ENCODE measurements at places on chromosomes 3 and 15.

GRCh38 chr3:183811638-183812037 is 13.7 kb downstream of the MAP6D1 start:
- no peak for DNase-seq

DNA sequence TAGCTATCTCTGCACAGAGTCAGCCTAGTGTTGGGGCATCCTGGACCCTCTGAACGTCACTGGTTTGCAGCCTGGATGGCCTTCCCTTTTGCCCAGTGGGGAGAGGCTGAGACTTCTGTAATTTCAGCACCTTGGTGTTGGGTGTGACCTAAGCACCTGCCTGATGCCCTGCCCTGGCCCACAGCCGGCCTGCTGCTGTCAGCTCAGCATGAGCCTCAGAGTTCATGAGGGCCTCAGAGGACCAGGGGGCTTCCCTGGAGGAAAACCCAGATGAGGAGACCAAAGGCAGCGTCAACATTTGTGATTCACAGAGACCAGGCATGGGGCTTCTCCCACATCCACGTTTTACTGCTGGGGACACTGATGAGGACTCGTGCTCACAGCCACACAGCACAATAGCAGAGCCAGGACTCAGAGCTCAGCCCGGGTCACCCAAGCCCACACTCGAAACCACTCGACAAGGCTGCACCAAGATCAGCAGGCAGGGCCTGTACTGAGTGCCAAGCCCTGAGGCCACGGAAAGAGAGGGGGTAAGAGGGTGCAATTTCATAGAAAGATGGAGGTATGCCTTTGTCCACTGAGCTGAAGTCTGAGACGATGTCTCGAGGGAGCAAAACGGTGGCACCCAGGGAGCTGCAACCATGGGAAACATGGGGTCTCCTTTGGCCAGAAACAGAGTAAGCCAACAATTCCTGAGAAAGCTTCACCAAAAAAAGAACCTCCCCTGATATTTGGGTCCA is 9.9 kb upstream of the GP9 start:
- DNase-seq = peak; percentile 25

- DNase-seq = no peak
Observed at GRCh38 chr3:75272691-75273090, 391.4 kb upstream of the FRG2C start.

DNA sequence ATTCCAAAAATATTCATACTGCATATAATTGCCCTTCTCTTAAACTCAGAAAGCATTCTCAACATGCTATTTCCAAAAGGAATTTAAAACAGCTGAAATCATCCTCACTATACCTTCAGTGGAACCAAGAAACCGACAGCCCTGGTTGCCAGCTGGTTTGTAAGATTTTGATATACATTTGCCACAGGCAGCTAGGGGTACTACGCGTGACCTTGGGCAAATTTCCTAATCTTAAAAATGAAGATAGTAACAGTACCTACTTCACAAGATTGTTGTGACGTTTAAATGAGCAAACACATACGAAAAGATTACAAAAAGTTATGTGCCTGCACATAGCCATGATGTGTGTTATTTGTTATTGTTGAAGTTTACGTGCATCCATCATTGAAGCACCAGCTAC is 7.3 kb downstream of the C3orf70 start:
- no peak for DNase-seq

GRCh38 chr3:102183623-102184022 is 251.2 kb upstream of the ZPLD1 start:
- no peak for DNase-seq

DNA sequence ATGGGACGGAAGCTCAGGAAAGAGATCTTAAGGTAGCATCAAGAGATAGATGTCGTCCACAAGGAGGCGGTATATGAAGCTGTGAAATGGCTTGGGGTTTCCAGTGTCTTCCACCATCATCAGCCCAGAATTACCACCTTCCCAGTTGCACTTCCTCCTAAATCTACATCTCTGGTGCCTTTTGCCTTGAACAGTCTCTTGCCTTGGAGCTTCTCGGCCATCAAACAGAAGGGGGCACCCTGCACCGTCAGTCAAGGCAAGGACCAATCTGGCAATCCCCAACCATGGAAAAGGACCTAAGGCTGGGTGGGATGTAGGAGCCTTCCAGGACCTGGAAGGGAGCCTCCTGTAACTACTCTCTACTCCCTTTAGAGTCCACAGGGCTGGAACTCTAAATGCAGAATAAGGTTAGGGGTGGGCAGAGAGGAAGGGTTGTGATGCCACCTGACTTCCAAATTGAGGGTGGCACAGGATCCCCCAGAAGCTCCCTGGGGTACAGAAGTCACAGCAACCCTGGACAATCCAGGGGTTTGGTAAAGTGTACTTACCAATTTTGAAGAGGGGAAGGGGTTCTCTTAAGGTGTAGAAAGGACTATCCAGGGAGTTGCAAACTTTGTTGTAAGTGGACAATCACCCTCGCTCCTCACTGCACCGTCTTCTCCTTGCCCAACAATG is 1.0 kb upstream of the RYR3 start:
- DNase-seq = no peak

DNA sequence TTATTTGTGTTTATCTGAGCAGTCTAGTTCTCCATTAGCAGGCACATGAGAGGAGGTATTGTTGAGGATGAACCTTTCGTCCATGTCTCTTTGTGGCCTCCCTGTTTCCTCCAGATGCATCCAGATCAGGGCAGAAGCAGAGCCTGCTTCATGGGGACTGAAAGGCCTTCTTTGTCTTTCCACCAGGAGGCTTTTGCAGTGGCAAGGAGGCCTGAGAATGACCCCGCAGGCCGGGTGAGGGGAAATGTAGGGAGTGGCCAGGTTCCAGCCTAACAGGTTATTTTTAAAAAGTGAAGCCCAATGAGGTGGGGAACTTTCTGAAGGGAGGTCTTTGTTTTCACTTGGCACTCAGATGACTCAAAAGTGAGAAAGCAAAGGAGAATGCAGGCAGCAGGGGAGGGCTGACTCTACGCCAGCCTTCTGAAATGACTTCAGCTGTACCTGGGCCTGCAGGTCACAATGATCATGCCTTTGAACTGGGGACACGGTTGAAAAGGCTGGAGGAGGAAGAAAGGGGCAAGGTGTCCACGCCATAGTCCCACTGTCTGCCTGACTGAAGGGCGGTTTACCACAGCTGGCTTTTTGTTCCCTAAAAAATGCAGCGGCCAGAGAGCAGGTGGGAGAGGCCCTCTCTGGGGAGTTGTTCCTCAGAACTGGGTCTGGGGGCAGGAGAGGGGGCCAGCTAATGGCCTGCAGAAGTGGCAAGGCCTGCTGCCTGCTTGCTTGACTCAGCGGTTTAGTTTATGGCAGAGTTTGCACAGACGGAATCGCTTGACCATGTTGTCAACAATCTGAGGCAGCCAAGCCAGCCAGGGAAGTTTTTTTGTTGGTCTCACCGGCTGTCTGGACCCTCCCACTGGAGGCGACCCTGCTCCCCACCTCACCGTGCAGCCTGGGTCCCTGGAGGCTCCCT is 28.7 kb downstream of the CMTM7 start:
- no peak for DNase-seq

DNA sequence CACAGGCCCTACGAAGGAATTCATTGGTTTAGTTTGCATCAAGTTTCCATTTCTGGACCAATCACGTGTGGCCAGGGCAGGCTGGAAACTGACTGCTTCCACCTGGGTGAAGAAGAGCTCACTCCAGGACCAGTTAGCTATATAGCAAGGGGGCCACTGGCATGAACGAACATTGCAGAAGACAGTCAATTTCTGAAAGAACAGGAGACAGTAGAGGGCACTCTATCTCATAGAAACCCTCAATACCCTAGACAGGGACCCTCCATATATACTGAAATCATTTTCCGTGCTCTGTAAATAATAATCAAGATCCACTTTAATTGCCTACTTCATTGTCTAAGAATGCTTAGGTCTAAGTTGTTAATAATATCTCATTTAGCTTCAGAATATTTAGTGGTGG is 215.6 kb downstream of the CADPS start:
- DNase-seq = no peak

GRCh38 chr3:148727231-148727630 is 29.5 kb downstream of the AGTR1 start:
- DNase-seq = peak; percentile 18

DNA sequence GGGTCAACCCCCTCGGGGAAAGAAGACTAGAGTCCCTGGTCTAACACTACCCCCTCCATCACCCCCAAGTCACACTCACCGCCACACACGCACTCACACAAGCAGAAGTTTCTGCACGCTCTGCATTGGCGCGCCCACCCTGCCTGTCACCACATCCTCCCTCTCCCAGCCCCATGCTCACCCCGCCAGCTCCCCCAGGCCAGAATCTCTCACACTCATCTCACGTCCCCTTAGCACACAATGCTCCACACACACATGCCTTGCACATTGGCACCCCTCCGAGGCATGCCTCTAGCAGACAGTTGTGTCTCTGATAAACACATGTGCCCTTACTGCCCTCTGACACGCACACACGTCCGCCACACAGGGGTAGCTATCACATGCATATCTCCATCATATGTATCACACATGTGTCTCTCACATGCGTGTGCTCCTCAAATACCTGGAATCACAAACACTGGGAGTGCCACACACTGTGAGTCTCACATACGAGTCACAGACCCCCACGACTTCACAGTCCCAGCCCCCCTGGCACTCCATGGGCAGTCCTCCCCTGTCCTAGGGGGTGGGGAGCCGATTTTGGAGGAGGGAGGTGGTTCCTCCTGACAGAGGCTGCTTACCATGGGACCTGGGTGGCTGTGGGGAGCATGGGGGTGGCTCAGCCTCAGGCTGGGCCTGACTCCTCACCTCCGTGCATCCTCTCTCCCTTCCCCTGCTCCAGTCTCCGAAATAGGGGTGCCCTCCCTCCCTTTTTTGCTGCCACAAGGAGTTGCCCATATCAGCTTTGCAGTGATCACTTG is 898 bp downstream of the FBLN2 start:
- no peak for DNase-seq

- no peak for DNase-seq
Observed at GRCh38 chr3:107523289-107523538, 452 bp downstream of the BBX start.

GRCh38 chr3:149487598-149488197 is 13.2 kb downstream of the TM4SF4 start:
- DNase-seq = peak; percentile 15

- no peak for DNase-seq
Observed at GRCh38 chr3:2915826-2916225, 194.3 kb downstream of the IL5RA start.

GRCh38 chr15:101138913-101139880 is 112.7 kb downstream of the CHSY1 start:
- DNase-seq = peak; percentile 51

- no peak for DNase-seq
Observed at GRCh38 chr3:146507331-146508120, 36.9 kb downstream of the PLSCR1 start.

GRCh38 chr15:87942316-87942715 is 314.2 kb downstream of the NTRK3 start:
- no peak for DNase-seq

- DNase-seq = no peak
Observed at GRCh38 chr15:41804916-41805666, 22.8 kb upstream of the JMJD7 start.

GRCh38 chr3:129161860-129162271 is 1.0 kb upstream of the ISY1 start:
- no peak for DNase-seq

DNA sequence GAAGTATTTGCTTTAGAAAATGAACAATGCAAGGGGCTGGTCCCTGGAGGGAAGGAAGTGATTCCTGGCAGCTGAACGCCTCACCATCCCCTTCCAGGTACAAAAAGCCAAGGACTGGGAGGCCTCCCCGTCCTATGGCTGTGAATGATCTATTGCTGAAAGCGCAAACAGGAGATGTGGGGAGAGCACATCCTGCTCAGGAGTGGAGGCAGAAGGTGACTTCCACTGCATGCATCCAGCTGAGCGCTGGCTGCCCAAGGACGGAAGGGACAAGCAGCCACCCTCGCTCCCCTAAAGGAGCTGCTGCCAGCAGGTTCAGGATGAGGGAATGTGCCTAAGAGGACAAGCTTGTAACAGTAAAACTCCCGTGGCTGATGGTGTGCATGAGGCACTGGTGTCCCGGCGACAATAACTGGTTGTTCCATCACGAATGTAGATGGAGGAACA is 41.4 kb downstream of the ABTB1 start:
- no peak for DNase-seq

DNA sequence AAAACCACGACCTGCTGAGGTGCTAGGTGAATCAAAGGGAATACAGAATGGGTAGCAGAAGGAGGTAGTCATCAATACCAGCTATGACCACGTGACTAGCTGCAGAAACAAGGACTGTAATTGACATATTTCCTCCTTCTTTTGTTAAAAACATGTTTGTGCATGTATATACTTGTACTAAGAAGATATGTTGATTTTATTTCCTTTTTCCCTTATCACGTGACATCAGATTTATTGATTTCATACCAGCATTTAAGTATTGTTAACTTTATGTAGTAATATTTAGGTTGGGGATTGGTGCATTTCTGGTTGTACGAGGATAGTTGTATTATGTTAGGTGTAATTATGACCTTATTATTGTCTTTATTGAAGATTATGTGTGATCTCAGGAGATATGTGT is 36.2 kb downstream of the PEX5L start:
- no peak for DNase-seq

GRCh38 chr3:194158942-194159439 is 23.0 kb downstream of the HES1 start:
- no peak for DNase-seq
